ENCODE measurements at places on chromosomes 4 and X. TPM values are rescaled to one million over a fixed set of nuclear protein-coding genes. Genes with fewer than 3 reads are reported as not detected.

The DCAF12L2 gene
- 0.13 TPM for total RNA-seq

The ARMCX1 gene
- total RNA-seq, result 0.47 TPM

The CHRDL1 gene
- 0.05 TPM for total RNA-seq

The SYTL5 gene
- 0.23 TPM for total RNA-seq

The DOK7 gene
- total RNA-seq, result 0.31 TPM

The HPGDS gene
- not detected for total RNA-seq

The MAGEA11 gene
- not detected for total RNA-seq

The DCAF12L1 gene
- total RNA-seq, result not detected

The DCX gene
- total RNA-seq, result not detected

The OTUD6A gene
- total RNA-seq, result not detected

The GIMD1 gene
- total RNA-seq, result not detected

The SHISA3 gene
- not detected for total RNA-seq

The TLR3 gene
- total RNA-seq, result 0.38 TPM

The MSN gene
- 294 TPM for total RNA-seq

The CT83 gene
- total RNA-seq, result not detected

The PPP2R2C gene
- 35.6 TPM for total RNA-seq

The RWDD4 gene
- total RNA-seq, result 19.9 TPM

The BMP3 gene
- not detected for total RNA-seq

The PABPC1L2A gene
- total RNA-seq, result not detected

The GAGE12H gene
- total RNA-seq, result not detected

The POLA1 gene
- total RNA-seq, result 12.1 TPM

The TNIP3 gene
- 0.43 TPM for total RNA-seq

The UGT2A1 gene
- not detected for total RNA-seq

The NAT8L gene
- 12.5 TPM for total RNA-seq

The MAP7D2 gene
- 6.3 TPM for total RNA-seq

The PJA1 gene
- 12.7 TPM for total RNA-seq

The PDGFRA gene
- 0.43 TPM for total RNA-seq

The ABLIM2 gene
- 7.6 TPM for total RNA-seq

The MAGEB1 gene
- not detected for total RNA-seq

The IGSF1 gene
- total RNA-seq, result 0.37 TPM

The DRD5 gene
- not detected for total RNA-seq

The CXCL1 gene
- total RNA-seq, result 4.3 TPM

Data from A549 treated with dexamethasone at 1 μM for 4 hours (cell line).